ENCODE measurements at places on chromosomes 12 and 14.
A peak's percentile ranks its signal among the peaks of the same experiment; 100 is the strongest.

- no peak for DNase-seq
Measured at GRCh38 chr14:99737956-99738667, 54.0 kb downstream of the CYP46A1 start.

DNA sequence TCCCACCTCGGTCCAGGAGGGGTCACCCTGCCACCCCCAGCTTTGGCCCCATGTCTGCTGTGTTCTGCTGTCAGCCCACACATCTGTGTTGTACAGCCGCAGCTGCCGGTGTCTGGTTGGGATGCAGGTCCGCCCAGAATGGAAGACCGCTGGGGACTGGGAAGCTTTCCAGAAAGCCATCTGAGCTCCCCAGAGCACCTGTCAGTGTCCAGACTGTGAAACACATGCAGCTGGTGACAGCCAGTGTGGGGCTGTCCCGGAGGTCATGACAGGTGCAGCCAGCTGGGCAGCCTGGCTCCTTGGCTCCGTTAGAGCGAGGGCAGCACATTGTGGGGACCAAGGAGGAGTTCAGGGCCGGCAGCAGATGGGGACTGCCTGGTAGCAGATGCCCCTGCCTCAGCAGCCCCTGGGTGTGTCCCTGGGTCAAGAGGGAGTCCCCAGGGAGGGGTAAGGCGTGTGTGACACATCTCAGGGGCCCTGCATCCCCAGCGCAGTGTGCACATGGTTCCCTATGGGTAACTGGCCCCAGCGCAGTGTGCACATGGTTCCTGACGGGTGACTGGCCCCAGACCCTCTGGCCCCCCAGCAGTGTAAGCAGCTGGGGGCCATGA lies 16.4 kb downstream of the CEP170B start:
- DNase-seq, result no peak

- no peak for DNase-seq
Measured at GRCh38 chr12:68414988-68415387, 82.8 kb upstream of the MDM1 start.

- DNase-seq, result peak; percentile 12
Measured at GRCh38 chr12:132282950-132283771, 46.2 kb downstream of the GALNT9 start.

GRCh38 chr14:20608383-20609110 lies 17.4 kb upstream of the RNASE12 start:
- DNase-seq, result no peak
